Epithelial cell of proximal tubule (primary cell): ENCODE measurements at places on chromosomes 1 and 21. TPM values are rescaled to one million over a fixed set of nuclear protein-coding genes. Genes with fewer than 3 reads are reported as not detected.

DNA sequence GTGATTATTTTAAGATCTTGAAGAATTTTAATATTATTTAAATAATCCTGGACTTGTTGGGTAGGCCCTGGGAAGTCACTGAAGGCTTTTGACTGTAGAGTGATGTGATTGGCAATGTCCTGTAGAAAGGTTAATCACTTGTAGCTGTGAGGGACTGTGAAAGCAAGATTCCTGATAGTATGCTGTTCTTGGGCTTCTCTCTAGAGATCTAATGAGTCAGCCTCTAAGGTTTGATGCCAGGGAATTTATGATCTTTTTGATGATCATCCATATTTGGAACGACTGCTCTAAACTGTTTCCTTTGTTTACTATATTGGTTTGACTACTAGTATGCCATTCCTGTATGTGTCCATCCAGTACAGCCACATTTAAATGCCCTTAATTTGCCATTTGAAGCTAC lies 56.5 kb downstream of the CAMSAP2 start:
- DNase-seq: no peak

DNA sequence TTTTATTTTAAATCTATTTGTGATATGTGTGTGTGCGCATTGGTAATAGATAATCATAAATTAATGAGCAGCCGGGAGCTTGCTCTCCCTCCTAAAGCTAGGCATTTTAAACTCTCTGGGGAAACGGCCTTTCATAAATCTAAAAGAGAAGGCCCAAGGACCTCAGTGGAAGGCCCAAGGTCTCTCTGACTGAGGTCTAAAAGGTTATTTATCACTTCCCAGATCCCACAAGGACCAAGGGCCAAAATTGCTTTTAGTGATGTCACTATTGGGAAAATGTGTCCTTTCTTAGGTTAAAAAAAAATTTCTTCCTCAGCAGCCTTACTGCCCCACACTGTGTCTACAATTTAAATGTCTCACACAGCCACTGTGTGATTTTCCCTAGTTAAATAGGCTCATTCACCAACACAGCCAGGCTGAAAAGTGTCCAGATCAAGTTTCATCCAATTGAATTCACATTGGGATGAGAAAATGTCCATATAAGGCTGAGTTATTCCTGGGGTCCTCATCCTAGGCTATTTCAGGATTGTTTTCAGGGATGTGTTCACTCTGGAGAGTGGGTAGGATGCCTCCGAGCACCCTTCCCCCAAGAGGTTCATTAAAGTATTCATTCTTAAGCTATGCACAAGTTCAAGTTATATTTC lies 46.1 kb downstream of the SLC44A3 start:
- DNase-seq: no peak

- DNase-seq: no peak
Measured at GRCh38 chr1:232452736-232453440, 177.0 kb downstream of the SIPA1L2 start.

DNA sequence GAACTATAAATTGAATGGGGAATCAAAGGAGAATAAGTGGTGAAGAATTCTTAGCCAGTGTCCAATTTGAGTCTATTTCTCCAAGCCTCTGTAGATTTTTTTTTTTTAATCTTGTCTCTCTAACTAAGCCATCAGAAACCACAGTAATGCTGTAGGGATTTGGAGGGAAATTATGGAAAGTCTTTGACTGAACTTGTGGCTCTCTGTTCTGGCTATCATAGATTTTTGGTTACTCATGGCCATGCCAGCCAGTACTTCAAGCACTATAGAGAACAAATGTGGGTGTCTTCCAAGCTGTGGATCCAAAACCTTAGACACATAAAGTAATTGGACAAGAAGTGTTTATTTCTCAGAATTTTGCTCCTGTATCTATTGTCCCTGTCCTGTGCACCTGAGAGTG lies 147.9 kb downstream of the LRRC40 start:
- DNase-seq: no peak

- DNase-seq: no peak
Measured at GRCh38 chr1:92317836-92318493, 19.1 kb downstream of the RPAP2 start.

DNA sequence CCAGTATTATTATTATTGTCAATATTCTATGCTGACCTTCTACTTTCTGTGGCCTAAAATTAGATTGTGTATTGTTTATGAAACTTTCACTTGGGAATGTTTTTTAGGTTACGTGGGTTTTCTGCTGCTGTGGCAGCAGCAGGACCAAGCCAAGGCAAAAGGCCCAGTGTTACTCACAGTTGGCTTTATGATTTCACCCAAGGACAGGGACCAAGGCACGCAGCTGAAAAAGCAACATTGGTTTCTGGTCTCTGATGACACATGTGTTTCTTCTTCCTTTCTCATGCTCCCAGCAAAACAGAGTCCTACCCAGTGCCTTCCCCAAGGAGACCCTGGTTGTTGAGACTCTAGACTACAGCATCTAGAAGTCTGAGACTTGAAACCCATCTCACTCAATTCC lies 413.7 kb downstream of the SETD4 start:
- no peak for DNase-seq

DNA sequence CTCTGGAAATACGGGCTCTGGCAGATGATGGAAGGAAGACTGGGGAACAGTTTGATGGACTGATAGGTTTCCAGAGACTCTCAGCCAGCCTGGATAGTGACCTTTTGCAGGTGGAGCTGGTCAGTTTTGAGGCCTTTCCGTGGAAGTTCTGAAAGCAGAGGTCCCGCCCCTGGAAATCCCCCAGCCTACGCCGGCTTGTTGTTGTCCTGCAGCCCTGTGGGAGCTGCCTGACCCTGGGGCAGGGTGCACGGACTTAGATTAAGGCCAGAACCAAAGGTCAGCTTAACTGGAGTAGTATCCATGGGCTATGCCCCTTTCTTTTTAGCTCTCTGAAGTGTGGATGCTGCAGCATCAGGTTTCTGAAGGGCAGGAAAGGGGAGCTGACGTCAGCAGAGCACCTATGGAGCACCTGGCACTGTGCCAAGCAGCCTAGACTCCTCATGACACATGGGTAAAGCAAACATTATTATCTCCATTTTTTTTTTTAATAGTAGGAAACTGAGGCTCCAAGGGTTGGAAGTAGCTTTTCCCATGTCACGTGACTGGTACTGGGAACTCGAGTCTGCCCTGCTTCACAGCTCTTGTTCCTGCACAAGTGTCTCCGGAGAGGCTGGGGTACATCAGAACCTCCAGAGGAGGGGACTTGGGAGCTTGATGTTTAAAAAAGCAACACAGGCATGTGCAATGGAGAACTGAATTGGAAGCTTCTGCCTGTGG lies 38.5 kb downstream of the IER5 start:
- no peak for DNase-seq

DNA sequence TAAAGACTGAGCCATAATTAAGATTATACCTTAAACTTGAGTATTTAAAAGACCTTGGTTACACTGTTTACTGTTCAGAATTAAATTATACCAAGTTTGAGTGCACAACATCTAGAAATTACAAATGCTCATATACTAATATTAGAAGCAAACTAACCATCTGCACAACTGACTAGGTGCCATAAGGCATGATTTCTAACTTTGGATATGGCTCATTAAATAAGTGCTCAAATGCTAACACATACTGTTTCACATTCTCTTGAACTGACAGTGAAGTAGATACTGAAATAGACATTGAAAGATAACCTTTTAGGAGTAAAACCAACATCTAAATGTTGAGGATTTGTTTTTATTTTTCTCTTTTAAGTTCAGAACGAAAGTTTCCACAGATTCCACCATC lies 74.1 kb downstream of the PRKAA2 start:
- no peak for DNase-seq

DNA sequence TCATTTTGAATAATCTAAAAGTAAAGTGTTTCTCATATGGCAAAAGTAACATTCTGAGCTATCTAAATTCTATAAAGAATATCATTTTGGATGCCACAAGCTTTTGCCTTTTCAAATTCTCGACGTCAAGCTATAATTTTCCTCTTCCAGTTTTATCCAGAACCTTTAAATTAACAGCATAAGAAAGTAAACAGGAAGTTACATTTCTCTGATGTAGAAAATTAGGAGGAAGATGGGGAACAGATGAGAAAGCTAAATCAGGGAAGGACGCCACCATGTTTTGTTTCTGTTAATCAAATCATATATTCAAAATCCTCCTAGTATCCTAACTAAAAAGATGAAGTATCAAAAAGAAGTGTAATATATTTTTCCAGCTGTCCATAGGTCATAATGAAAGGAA lies 8.8 kb upstream of the CAMSAP2 start:
- DNase-seq: no peak

DNA sequence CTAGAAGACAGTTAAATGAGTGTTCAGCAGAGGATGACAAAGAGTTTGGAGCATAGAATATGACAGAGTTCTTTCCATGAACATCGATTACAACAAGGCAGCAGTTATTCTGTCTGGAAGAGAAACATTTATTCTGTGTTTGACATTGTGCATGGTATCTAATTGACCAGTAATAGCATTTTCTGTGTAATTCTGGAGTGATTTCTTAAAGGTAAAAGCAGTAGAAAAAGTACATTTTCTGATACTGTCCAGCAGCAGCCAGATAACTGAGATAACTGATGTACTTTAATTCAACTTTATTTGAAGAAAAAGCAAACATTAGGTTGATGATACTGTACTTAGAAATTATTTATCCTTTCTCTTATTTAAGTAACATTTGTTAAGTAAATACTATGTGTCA lies 497.1 kb downstream of the AGBL4 start:
- no peak for DNase-seq

GRCh38 chr1:177286396-177286795 lies 115.6 kb downstream of the BRINP2 start:
- no peak for DNase-seq

DNA sequence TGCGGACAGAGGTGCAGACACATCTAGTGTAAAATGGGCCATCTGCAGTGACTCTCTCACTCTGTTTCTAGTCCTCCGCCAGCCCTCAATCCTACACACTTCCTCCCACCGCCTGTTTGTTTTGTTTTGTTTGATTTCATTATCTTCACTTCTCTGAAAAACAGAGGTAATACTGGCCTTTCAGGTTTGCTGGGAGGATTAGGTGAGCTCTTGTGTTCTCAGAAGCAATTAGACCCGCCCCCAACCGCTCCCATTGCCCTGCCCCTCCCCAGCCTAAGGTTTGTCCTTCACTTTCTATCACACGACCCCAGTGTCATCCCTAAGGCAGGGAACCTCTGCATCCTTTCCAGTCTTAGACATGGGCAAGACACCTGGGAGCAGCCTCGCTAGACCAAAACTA lies 43.2 kb upstream of the TACSTD2 start:
- DNase-seq: no peak

DNA sequence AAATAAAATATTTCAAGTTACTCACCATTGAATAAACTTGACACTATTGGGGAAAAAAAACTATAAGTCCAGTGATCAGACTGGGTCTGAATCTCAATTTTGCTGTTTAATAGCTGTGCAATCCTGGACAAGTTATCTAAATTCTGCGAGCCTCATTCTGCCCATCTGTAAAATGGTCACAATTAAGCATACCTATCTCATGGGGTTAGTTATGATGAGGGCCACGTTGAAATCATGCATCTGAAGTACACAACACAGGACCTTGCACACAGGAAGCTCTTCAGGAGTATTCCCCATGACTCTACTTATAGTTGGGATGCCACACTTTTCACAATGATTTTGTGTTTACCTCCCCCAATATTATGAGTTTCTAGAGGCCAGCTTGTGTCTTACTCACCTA lies 3.8 kb upstream of the HTR1D start:
- no peak for DNase-seq

Gene S100A3
- 10.2 and 27.6 TPM in 2 replicates for total RNA-seq

Gene CYP4Z1
- total RNA-seq: not detected in 2 replicates

Gene OR6N1
- not detected in 2 replicates for total RNA-seq

Gene POMGNT1
- 53.2 and 81.7 TPM in 2 replicates for total RNA-seq

Gene HFM1
- 0.17 and 0.94 TPM in 2 replicates for total RNA-seq

Gene AKR7A3
- total RNA-seq: 0.36 and 1.3 TPM in 2 replicates
